HCEC 1CT (cell line): ENCODE measurements at places on chromosomes 2 and 18.

DNA sequence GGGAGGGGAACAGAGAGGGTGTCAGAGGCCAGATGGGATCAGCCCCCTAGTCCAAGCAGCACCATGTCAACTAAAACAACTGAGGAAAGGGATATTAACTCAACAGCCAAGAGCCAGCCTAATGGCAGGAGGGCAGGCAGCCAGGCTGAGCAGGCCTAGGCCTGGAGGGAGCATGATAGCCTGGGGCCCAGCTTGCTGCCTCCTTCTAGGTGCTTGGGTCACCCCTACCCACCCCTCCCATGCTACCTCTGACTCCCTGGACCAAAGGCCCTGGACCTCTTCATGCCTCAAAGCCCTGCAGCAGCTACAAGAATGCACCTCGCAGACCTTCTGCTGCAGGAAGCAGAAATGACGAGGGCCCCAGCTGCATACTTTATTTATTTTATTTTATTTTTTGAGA, 22.1 kb upstream of the TNS1 start:
- no peak for DNase-seq

DNA sequence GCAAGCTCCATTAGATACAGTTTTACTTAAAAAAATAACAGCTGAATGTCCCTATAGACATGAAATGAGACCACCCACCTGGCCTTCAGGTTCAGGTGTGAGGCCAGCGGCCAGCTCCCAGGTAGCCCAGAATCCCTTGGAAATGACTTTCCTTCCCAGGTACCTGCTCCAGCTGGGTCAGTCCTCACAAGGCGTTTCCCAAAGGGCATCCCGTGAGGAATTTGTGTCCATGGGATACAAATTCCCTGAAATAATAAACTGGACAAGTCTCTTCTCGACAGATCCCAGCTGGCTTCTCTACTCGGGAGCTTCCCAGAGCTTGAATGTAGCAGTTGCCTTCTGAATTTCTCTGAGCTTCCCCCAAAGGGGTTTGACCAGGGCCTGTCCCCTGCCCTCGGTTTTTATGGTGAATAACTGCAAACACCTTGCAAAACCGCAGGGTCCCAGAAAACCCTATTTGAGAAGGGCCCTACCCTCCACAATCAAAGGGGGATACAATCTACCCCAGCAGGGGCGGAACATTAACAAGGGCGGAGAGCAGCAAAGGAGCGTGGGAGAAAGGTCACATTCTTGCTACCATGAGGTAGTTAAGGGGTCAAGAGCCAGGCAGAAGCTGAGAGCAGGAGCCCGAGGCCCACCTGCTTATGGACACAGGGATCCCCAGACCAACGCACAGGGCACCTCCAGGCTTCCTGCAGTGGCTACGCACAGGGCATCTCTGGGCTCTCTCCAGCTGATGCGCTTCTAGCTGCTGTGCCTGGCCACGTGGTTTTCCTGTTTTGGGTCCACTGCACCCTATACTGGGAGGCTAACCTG, 107.7 kb downstream of the HDAC4 start:
- DNase-seq, result no peak

DNA sequence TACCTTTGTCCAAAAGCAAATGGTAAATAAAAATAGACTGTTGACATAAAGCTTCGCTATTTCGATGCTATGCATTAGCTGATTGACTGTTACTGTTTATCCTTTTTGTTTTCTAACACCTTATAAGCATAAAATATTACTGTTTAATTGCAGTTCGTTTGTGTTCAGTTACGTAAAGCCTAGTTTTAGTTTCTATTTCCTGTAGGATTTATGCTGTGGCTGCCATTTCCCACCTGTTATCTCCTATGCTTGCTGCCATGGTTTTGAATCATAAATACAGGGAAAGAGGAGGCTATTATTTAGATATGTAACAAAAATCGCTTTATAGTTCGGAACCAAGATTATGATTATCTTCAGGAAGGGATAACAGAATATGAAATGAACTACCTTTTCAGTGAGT, 3.9 kb downstream of the TANK start:
- no peak for DNase-seq

DNA sequence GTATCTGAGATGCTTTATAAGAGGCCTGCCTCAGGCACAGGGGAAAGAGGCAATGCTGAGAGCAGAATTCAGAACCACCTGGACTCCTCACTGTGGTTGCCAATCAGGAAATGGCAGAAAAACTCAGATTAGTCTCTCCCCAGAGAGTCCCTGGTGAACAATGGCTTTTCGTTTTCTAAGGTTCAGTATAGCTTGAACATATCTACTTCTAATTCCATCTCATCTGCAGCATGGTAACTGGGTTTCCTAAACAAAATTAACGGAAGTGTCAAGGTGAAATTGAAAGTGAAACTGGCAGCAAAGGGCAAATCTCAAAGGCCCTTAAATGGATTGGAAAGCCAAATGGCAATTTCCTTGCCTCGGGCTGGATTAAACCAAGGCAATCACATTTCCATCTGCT, 480.2 kb upstream of the ACVR2A start:
- no peak for DNase-seq

DNA sequence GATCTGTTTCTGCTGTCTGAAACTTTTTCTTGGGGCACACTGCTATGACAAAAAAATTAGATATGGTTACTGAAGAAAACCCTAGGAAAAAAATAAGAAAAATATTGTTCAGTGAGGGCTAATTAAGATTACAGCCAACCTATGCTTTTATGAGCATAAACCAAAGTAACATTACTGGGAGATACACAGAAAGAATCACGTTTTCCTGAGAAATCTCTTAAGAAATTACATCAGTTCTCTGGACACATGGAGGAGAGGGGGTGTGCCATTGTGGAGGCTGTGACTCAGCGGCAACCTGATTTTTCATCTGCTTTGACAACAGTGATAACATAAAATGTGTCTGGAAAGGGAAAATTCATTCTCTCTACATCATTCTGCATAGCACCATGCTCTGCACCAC, 13.4 kb upstream of the NMI start:
- DNase-seq, result peak; percentile 12

GRCh38 chr2:113058998-113059960, at the start of gene IL36RN:
TSS of gene IL36RN (plus strand) at chr2:113059198. CDS start at chr2:113059439, 241 bp downstream.
- DNase-seq, result no peak

DNA sequence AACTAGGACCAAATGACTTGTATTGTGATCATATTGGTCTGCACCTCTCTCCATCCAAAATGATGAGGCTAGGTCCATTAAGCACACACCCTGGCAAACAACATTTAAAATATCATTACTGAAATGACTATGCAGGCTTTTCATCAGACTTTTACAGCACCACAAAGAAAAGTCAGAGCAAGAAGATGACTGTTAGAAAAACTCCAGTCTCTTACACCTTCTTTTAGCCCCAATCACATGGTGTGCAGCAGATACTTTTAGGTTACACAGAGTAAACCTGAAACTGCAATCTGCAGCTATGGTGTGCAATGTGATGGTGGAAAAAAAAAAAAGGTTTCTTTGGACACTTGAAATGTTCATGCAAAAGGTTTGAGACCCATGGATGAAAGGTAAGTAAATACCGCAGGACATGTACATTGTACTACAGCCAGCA, 5.4 kb upstream of the POLI start:
- no peak for DNase-seq

DNA sequence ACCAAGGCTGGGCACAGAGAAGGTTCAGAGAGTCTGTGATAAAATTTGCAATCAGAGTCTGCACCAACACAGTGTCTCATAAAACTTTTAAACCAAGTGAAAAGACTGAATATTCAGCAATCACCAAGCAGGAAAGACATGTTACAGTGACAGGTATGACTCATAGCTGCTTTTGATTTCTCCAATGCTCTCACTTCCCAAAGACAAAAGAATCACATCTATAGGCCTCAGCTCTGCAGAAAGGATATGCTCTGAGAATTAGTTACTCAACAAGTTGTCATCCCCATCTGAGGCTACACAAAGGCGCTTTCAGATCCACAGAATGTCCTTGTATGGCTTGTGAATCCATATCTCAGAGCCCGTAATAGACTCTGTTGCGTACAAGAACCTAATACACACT, 92.5 kb downstream of the KCNF1 start:
- no peak for DNase-seq

DNA sequence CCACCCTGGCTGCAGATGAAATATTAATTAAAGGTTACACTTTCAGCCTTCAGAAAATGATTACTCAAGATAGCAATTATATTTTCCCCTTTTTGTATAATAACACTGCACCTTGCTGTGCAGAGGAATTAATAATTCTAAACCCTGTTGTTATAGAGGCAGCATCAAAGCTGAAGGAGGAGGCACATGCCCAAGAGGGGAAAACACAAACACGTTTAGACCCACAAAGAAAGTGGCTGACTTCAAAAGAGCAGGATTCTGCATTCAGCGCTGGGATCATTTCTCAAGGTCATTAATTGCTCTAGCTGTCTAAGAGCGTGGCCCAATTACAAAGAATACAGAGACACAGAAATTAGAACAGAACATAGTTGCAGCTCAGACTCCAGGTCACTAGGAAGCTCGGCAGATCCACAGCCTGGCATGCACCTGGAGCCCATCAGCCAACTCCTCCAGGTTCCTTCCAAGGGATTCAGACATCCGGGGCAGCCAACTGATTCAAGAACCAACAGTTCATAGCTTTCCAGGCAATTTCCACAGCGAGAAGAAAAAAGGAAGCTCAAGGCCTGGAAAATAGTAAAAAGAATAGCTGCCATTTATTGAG, 102.3 kb upstream of the ID2 start:
- no peak for DNase-seq

- peak; percentile 90 for DNase-seq
Measured at GRCh38 chr2:62663411-62663810, 42.1 kb upstream of the EHBP1 start.

GRCh38 chr2:11597538-11598225, 63.8 kb downstream of the GREB1 start:
- no peak for DNase-seq

DNA sequence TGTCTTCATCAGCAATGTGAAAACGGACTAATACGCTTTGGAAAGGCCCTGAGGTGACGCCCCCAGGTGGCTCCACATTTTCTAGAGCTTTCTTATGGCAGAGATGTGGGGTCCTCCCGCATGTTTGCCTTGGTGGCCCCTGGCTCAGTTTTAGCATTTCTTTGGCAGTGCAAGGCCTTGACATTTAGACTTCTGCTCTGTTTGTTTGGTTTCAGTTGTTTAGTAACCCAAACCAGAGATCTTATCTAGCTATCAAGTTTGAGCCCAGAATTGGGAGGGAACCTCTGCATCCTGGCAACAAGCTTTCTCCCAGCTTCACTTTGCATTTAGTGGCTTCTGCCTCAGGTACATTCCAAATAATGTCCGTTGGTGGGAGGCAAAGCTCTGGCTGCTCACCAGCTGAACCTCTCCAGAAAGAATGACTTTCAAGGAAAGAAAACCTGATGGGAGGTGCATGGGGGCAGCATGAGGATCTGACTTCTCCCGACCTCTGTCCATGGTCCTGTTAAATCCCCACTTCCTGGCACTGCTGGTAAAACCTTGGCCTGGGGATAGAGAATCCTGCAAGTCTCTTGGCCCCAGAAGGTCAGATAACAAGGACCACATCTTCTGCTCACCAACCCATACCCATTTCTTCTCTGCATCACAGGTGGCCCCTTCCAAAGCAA, 12.0 kb upstream of the MBP start:
- DNase-seq, result no peak

DNA sequence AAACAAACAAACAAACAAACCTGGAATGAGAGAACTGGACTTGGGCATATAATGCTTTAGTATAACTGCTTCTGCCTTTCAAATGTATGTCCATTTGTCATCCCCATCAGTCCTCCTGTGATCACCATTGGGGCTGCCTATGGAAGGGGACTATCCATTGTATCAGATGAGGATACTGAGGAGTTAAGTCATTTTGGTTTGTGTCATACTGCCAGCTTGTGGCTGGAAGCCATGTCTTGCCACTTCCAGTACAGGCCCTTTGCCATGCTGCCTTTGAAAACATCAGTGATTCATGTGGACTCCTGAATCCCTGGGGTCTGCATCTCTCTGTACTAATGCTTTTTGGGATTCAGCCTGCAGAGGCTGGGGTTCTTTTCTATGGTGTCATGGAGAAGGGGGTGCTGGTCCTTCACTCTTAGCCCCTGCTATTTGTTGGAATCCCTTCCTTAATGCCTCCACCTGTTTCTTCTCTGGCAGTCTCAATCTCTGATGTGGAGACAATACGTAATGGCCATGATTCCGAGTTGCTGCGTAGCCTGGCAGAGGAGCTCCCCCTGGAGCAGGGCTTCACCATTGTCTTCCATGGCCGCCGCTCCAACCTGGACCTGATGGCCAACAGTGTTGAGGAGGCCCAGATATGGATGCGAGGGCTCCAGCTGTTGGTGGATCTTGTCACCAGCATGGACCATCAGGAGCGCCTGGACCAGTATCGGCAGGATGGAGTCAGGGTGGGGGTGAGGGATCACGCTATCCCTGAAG, 10.6 kb downstream of the PLCD4 start:
- no peak for DNase-seq

DNA sequence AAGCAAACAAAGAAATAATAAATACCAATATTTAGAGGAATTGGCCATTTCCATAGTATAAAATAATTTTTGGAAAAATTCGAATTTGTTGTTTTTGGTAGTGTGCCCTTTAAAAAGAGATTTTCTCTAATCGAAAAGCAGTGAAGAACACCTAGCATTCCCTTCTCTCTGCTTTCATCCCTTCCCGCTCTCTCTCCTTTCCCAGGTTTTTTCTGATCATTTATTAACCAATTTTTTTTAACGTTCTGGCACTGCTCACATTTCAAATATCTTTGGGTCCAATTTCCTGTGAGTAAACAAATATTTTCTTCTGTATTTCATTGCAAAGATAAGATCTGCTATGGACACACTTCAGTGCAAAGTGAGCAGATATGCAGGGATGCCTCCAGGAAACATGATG, 101.2 kb downstream of the ZNF407 start:
- no peak for DNase-seq

GRCh38 chr18:2918761-2919550, 72.2 kb downstream of the EMILIN2 start:
- DNase-seq, result no peak

DNA sequence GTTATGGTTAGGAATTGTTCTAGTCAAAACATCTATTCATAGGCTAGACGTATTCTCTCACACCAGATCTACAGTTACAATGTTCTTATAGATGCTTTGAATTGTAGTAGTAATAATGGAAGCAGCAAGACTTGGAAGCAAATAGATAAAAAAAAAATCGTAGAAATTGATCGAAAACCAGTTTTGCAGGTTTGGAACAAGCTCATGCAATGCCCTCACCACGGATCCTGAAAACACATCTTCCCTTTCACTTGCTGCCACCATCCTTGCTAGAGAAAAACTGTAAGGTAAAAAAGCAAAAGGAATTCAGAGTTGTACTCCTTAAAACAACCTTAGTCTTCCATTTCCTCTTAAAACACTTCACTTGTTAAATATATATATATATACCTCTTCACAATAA, 4.4 kb downstream of the SULT1C4 start:
- DNase-seq, result no peak
